Spinal cord (tissue), 10 donors: ENCODE measurements at places on chromosomes 2 and 18.

DNA sequence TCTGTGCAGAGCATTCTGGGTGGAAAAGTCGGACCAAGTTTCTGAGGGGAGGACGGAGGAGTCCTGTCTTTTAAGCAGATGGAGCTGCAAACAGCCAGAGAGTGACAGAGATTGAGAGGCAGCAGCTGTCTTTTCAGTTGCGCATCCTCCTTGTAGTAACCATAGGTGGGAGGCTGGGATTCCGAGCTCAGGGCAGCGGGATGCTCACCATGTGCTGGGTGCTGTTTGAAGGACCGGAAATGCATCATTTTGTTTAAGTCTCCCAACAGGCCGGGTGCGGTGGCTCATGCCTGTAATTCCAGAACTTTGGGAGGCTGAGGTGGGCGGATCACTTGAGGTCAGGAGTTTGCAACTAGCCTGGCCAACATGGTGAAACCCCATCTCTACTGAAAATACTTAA lies 93.4 kb downstream of the AGAP1 start:
- no peak for DNase-seq
- no peak overlapping the region for H3K27ac ChIP-seq
- peaks cover 28% of the 10 kb centered on the region for H3K4me1 ChIP-seq
- H3K4me3 ChIP-seq: no peak overlapping the region
- no peaks in the 10 kb centered on the region for H3K36me3 ChIP-seq

- H3K27ac ChIP-seq: no peak overlapping the region
- no peak for DNase-seq
- H3K4me1 ChIP-seq: peaks cover 3% of the 10 kb centered on the region
- no peaks in the 10 kb centered on the region for H3K36me3 ChIP-seq
These were observed 241.9 kb downstream of the PTPRM start for GRCh38 chr18:7808992-7809391.

GRCh38 chr2:94997981-94998930 lies 27.3 kb upstream of the MAL start:
- H3K36me3 ChIP-seq: no peaks in the 10 kb centered on the region
- H3K4me3 ChIP-seq: no peak overlapping the region
- no peak for DNase-seq
- no peak overlapping the region for H3K27ac ChIP-seq

DNA sequence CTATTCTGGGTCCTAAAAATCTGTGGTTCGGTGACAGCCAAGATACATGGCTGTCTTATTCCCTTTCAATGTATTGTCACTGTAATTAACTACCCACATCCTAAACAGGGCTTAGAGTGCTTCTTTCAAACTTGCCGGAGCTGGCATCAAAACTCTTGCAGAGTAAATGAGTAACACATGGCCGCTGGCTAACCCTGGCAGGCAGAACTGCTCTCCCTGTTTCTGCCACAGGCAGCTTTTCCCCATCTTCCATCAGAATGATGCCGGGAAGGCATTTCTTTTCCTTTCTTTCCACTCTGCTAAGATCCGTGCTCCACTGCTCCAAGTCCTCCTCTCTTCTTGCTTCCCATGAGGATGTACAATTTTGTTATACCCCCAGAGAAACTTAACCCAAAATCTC lies 54.8 kb upstream of the PTPRM start:
- no peak overlapping the region for H3K4me3 ChIP-seq
- H3K27me3 ChIP-seq: no peaks in the 10 kb centered on the region
- H3K4me1 ChIP-seq: peaks cover 6% of the 10 kb centered on the region
- no peak overlapping the region for H3K27ac ChIP-seq
- no peak for DNase-seq

DNA sequence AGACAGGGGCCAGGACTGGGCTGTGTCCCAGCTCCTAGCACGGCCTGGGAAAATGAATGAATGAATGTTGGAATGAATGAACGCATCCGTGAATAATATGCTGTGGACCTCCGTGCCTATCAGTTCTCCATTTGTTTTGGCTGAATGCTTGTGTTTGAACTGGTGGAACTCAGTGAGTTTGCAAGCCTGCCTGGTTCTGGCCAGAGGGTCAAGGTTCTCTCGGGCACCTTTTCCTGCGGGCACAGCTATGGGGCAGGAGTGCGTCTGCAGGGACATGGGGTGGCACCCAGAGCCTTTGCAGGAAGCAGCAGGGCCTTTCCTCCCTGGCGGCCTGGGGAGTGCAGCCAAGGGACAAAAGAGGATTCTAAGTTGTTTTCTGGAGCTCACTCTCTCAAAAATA lies 17.6 kb upstream of the PDIA6 start:
- H3K36me3 ChIP-seq: no peaks in the 10 kb centered on the region
- peaks cover 7% of the 10 kb centered on the region for H3K27me3 ChIP-seq
- H3K27ac ChIP-seq: no peak overlapping the region
- peaks cover 47% of the 10 kb centered on the region for H3K4me1 ChIP-seq

- H3K4me1 ChIP-seq: peaks cover 20% of the 10 kb centered on the region
- no peak overlapping the region for H3K27ac ChIP-seq
- no peak overlapping the region for H3K4me3 ChIP-seq
- no peaks in the 10 kb centered on the region for H3K27me3 ChIP-seq
These were observed 53.9 kb downstream of the NCK2 start for GRCh38 chr2:105798595-105798994.
